ENCODE measurements at places on chromosomes 2 and 18.

GRCh38 chr2:73762571-73762970, 17.3 kb downstream of the DUSP11 start:
- DNase-seq = no peak

DNA sequence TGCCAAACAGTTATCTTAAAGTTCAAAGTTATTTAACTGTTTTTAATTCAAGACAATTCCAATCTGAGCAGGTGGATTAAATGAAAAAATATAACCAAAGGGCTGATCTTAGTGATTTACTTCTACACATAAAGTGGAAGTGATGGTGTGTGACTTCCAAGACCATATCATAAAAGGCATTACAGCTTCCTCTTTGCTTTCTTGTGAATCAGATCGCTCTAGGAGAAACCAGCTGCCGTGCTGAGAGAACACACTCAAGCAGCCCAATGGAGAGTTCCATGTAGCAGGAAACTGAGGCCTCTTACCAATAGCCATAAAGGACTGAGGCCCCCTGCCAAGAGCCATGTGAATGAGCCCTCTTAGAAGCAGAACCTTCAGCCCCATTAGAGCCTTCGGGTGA, 197.4 kb downstream of the NBAS start:
- no peak for DNase-seq

- no peak for DNase-seq
Measured at GRCh38 chr18:24208270-24209035, 69.6 kb downstream of the CABYR start.

GRCh38 chr18:24814521-24814920, 354.1 kb downstream of the HRH4 start:
- DNase-seq = no peak

DNA sequence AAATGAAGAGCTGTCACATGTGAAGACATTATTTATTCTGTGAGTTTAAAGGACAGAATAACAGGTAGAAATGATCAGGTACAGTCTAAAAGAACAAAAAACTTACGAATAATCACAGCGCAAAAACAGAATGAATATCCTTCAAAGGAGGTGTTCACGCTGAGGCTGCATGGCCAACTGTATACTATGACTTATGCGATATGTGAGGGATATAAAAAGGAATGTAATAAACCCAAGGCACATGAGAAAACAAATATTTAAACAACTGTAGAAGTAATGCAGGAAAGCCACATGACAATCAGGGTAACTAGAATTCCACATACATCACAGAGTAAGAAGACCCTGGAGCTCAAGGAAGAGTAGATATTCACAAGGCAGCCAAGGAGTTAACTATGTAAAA, 81.3 kb downstream of the RTTN start:
- no peak for DNase-seq

DNA sequence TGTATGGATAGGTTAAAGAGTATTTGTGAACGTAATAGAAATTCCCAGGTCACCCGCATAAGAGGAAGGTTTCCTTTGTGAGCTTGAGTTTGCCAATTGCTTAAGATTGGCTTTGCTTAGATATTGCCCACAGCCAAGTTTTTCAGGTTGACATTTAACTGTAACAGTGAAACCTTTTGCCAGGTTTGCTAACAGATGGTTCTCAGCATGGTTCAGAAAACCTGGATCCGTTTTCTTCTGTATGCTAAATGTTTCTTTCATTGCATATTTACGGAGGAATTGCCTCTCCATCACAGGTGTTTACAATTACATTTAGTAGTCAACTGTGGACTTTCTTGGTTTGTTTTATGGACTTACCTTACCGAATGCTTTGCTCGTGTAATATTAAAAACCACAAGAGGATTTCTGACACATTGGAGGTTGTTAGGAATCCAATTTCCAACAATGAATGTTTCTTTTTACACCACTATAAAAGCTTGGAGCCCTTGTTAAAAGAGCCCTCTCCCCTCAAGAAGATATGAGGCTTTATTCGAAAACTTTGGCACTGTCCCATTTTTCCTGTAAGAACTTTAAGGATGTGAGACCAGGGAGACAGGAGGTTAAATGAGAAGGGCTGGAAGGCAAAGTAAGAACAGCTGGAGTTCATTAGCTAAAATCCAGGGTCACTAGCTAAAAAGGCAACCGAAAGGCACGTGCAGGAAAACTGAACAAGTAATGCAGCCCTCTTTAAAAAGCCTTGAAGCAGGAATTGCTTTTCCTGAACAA, 7.8 kb downstream of the CDK15 start:
- DNase-seq = no peak

DNA sequence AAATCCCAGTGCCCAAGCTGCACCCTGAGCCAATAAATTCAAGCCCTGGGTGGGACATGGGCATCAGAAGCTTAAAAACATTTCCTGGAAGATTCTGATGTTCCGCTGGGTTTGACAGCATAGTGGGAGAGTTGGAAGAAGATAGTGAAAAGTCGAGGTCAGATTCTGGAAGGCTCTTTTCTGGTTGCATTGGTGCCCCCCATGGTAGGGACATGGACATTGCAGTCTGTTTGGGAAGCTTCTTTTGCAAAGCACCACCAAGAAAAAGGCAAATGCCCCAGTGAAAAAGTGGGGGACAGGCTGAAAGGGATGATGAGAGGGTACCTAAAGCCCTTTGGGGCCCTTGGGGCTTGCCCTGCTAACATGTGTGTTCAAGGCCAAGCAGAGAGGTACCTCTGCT, 21.0 kb downstream of the MERTK start:
- no peak for DNase-seq

DNA sequence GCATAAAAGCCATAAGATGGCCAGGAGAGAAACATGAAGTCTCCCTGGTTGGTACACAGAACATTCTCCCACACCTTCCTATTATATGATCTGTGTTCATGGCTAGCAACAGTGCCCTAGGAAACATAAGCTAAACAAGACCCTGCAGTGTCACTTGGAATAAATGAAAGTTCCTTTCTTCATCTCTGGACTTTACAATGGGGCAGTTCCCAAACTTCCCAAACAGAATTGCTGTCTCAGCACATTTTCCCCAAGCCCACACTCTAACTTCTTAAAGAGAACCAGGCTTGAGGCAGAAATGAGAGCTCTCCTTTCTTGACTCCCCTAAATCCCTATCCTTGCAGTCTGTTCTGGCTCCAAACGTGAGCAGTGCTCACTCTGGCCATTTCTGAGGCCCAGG, 173.2 kb upstream of the CREB1 start:
- DNase-seq = no peak

- DNase-seq = peak; percentile 41
Measured at GRCh38 chr2:69914950-69915945, at the start of gene MXD1. Gene MXD1, plus strand, starts transcription at chr2:69915109. Its CDS starts 222 bp downstream, at chr2:69915331.

GRCh38 chr2:86337244-86337835, at the start of gene REEP1:
Gene REEP1, minus strand, starts transcription at chr2:86337626. Its CDS starts 116 bp downstream, at chr2:86337510.
- DNase-seq = no peak

DNA sequence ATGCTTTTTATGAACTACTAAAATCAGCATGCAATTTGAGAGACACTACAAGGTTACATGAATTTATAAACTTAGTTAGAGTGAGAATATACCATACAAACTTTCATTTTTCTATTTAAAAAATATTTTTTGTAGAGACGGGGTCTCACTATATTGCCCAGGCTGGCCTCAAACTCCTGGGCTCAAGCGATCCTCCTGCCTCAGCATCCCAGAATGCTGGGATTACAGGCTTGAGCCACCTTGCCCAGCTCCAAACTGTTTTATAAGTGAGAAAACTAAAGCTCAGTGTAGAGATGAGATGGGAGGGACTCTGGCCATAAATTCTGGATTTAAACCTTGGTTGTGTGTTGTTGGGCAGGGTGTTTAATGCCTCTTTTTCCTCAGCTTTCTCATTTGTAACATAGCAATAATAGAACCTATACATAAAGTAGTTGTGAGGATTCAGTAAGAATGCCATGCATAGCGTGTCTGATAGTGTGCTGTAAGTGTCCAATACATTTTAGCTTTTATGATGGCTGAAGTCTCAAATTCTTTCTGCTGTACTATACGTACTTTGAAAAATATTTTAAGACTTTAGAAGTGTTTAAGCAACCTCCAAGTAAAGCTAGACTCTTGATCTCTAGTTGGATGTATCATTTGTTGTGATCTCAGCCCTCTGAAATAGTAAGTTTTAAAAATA, 9.7 kb downstream of the CAB39 start:
- DNase-seq = no peak

DNA sequence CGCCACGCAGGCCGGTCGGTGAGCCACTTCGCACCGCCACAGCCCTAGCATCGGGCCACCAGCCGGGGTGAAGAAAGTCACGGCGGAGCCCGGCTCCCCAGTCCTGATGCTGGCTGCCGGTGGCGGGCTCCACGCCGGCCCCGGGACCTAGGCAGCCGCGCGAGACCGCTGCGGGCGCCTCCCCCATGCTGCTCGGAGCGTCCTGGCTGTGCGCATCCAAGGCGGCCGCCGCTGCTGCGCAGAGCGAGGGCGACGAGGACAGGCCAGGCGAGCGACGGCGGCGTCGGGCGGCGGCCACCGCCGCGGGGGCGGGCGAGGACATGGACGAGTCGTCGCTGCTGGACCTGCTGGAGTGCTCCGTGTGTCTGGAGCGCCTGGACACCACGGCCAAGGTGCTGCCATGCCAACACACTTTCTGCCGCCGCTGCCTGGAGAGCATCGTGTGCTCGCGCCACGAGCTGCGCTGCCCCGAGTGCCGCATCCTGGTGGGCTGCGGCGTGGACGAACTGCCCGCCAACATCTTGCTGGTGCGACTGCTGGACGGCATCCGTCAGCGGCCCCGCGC, 433 bp downstream of the SH3RF3 start:
- peak; percentile 67 for DNase-seq

GRCh38 chr2:48070415-48070814, 164.1 kb upstream of the FBXO11 start:
- no peak for DNase-seq

DNA sequence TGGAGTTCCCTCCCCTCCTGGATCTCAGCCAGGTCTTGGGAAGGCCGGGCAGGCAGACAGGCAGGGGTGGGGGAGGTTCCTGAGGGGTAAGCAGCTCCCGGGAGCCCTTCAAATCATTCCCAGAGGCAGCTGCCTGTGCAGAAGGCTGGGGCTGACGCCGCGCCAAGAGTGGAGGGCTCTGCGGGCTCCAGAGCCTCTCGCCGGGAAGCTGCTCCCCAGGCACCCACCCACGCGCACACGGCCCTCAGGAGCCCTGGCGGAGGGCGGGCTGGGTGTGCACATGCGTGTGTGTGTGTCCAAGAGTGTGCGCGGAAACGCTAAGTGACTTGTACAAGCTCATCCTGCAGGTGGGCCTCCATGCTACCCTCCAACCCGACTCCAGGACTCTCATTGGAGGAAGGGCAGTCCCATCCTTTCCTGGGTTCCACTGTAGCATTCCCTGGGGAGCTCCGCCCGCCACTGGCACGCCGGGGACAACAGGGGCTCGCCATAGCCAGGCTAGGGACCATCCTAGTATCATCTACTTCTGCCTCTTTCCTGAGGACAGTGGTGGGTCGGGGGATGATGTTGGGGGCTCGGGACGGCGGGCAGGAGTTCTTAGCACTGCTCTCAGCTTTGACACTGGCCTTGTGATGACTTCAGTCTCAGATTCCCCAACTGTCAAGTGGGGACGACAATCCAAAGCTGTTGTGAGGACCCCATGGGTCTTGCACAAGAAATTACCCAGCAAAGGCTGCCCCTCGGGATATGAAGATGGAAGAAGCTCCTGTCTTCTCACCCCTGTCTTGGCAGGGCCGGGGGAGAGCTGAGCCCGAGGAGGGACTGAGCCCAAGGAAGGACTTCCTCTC, 50.3 kb downstream of the INHBB start:
- no peak for DNase-seq

DNA sequence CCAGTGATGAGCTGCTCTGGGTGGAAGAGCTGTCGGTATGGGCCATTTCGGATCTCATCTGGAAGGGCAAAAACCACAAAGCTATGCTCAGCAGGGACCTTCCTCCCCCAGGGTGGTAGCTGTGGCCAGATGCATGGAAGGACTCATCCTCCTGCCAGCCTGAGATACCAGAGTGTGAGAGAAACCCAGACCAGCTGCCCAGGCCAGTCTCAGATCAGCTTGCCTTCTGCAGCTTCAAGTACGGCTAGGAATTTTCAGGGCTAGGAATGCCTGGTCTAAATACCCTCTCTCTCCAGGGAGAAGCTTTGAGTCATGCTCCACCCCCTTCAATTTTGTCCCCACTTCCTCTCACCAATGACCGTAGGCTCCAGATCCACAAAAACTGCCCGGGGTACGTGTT, 1.4 kb upstream of the TUBA4B start:
- no peak for DNase-seq

GRCh38 chr18:32618546-32618945, 147.9 kb upstream of the GAREM1 start:
- no peak for DNase-seq

- DNase-seq = no peak
Measured at GRCh38 chr2:23283-23682, 23.0 kb downstream of the FAM110C start.

- no peak for DNase-seq
Measured at GRCh38 chr18:51660188-51660715, 462.8 kb upstream of the MEX3C start.

GRCh38 chr2:221570321-221570935, 1.7 kb downstream of the EPHA4 start:
- DNase-seq = peak; percentile 29

DNA sequence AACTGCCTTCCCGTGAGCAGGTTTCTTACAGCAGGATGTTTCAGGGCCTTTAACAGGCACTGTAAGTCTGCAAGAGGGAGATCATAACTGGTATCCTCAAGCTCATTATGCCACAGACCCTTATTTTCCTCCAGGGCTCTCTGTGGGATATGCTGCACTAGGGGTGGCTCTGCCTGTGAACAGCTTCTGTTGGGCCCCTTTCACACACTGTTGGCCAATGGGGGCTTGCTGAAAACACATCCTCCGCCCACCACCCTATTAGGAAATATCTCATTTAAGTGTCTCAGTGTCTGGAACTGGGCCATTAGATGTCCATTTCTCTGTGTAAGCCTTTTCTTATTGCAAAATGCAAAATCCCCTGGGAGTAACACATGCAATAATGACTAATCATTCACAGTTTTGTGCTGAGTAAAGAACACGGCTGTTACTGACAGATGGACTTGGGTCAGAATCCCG, 414.3 kb upstream of the HS6ST1 start:
- no peak for DNase-seq

- DNase-seq = no peak
Measured at GRCh38 chr2:99156891-99157290, 2.1 kb downstream of the LIPT1 start.

DNA sequence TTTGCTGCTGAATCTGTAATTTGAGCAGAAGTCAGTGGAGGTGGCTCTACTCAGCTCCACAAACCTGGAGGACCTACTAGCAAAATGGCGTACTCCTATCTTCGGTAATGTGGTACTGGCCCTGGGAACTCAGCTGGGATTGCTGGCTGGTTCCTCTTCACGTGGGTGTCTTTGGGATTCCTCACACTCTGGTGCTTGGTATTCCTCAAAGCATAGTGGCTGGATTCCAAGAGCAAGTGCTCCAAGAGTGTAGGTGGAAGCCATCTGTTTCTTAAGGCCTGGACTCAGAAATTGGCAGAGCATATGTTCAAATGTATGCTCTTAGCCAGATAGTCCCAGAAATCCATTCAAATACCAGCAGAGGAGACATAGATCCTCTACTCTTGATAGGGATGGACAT, 281.9 kb upstream of the CDH7 start:
- DNase-seq = no peak

- DNase-seq = no peak
Measured at GRCh38 chr2:217836901-217837491, 165.8 kb downstream of the TNS1 start.
